ENCODE measurements at places on chromosomes 2 and 18. TPM values are rescaled to one million over a fixed set of nuclear protein-coding genes. Genes with fewer than 3 reads are reported as not detected.

The RAB27B gene
- 0.89 TPM for total RNA-seq

The VWC2L gene
- total RNA-seq: not detected

The BMP10 gene
- total RNA-seq: 5.8 TPM

The MEP1B gene
- not detected for total RNA-seq

The SERPINB10 gene
- not detected for total RNA-seq

The FBXO41 gene
- total RNA-seq: 0.13 TPM

The PAX8 gene
- 0.98 TPM for total RNA-seq

The ITM2C gene
- total RNA-seq: 20.5 TPM

The METTL21A gene
- 24.1 TPM for total RNA-seq

The SERPINB5 gene
- total RNA-seq: not detected

The KIF1A gene
- 0.37 TPM for total RNA-seq

The CFAP65 gene
- total RNA-seq: not detected

The GKN2 gene
- total RNA-seq: not detected

The SP100 gene
- total RNA-seq: 54.9 TPM

The HDHD2 gene
- total RNA-seq: 25.6 TPM

The PRKAG3 gene
- not detected for total RNA-seq

The SPATA3 gene
- not detected for total RNA-seq

The LCT gene
- not detected for total RNA-seq

The SERPINB13 gene
- total RNA-seq: not detected

The TCF23 gene
- not detected for total RNA-seq

The IL1RN gene
- 52.5 TPM for total RNA-seq

The ZC3H6 gene
- 2.9 TPM for total RNA-seq

The MTCL1 gene
- 3.8 TPM for total RNA-seq

The MDH1B gene
- total RNA-seq: 0.32 TPM

The CABLES1 gene
- 7.4 TPM for total RNA-seq

The ELOA2 gene
- not detected for total RNA-seq

The SNORC gene
- total RNA-seq: 6.5 TPM

The CNDP1 gene
- total RNA-seq: 23.6 TPM

The RAB1A gene
- total RNA-seq: 79.2 TPM

The CD207 gene
- total RNA-seq: not detected

The MREG gene
- 2.1 TPM for total RNA-seq

The LIPG gene
- total RNA-seq: 81.9 TPM

The GCG gene
- not detected for total RNA-seq

The LAMA1 gene
- 0.42 TPM for total RNA-seq
